ENCODE measurements at places on chromosomes 16 and 17. TPM values are rescaled to one million over a fixed set of nuclear protein-coding genes. Genes with fewer than 3 reads are reported as not detected.

Gene SMIM5
- not detected for total RNA-seq

Gene FTSJ3
- total RNA-seq: 47.7 TPM

Gene ZNF276
- 9.4 TPM for total RNA-seq

Gene PRDM7
- total RNA-seq: not detected

Gene FOXN1
- not detected for total RNA-seq

Gene EDC4
- total RNA-seq: 61.3 TPM

Gene UTS2R
- total RNA-seq: not detected

Data from smooth muscle cell of the pulmonary artery (primary cell).